ENCODE measurements at places on chromosomes 2 and 18.
A peak's percentile ranks its signal among the peaks of the same experiment; 100 is the strongest.

GRCh38 chr18:62933261-62933887, 218.0 kb downstream of the PHLPP1 start:
- no peak for DNase-seq

DNA sequence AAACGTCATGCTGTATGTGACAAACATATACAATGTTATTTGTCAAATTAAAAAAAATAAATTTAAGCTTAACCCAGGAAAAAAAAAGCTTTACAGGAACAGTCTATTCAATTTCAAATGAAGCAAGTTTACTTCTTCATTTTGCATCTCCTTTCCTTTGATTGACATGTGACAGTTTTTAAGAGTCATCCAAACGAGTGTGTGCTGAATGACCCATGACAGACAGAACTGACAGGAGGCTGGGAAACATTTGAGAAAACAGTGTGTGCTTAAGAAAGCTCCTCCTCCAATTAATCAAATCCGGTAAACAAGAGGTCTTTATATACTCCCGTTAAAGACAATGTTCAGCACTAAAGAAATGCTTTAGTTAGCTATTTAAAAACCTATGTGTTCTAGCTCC, 177.7 kb downstream of the SRBD1 start:
- no peak for DNase-seq

- DNase-seq: no peak
These were observed 88.6 kb downstream of the KCNH7 start for GRCh38 chr2:162749994-162750393.

GRCh38 chr18:24791751-24792545, 331.5 kb downstream of the HRH4 start:
- peak; percentile 75 for DNase-seq

- DNase-seq: no peak
These were observed 255.9 kb upstream of the MYT1L start for GRCh38 chr2:2586931-2587330.

DNA sequence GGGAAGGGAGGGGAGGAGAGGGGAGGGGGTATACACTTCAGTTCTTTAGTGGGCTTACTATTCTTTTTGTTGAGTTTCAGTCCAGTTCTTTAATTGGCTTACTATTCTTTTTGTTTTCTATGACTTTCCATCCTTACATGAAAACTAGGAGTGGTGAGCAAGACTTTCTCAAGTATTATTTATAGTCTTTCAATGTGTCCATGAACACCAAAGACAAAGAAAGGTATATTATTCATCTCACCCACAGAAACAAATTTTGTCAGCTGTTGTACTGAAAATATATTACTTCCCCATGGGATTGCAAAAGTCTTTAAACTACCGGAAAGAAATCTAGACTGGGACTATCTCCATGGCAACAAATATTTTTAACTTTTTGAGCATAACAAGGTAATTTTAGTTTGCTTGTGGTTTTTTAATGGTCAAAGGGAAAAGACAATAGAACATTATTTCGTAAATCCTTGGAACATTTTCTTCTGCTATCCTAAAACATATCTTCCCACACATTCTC, 17.6 kb downstream of the ADAM17 start:
- no peak for DNase-seq

GRCh38 chr2:185578322-185578721, 160.3 kb upstream of the FSIP2 start:
- DNase-seq: no peak

GRCh38 chr18:13464432-13465123, 246.0 kb downstream of the LDLRAD4 start:
- no peak for DNase-seq

- DNase-seq: peak; percentile 43
These were observed 53.5 kb downstream of the SLC4A1AP start for GRCh38 chr2:27717070-27717795.

DNA sequence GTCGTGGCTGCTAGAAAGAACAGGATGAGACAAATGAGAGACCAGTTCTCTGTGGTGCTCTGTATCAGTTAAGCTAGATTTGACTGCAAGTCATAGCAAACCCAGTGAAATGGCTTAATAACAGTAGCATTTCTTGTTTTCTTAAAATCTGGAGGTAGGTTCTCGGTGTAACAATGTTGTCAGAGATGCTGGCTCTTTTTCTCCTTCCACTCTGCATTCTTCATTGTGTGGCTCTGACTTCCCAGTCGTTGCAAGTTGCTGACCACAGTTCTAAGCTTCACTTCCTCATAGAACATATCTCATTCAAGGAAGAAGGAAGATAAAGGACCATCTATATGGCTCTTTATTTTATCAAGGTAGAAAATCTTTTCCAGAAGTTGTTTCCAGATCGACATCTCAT, 7.9 kb upstream of the CKAP2L start:
- DNase-seq: no peak

- DNase-seq: no peak
These were observed 853.9 kb downstream of the LRRTM4 start for GRCh38 chr2:76668279-76668678.

GRCh38 chr2:101881131-101881530, 110.6 kb upstream of the IL1R2 start:
- DNase-seq: no peak

DNA sequence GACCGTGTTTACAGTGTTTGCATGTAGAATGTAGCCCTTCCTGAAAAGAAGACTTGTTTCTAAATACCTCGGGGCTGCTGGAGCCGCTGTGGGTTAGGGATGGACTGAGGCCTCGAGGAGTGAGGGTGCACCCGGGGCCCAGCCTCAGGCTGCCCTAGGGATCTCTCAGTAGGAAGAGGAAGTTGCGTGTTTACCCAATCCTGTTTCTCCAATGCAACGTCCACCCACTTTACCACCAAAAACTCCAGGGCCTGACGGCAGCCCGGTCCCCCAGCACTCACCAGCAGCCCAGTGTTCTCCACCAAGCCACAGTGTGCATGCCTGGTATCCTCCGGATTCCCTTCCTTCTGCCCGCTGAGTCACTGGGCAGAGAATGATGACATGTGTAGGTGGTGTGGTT, 255.8 kb downstream of the GLI2 start:
- DNase-seq: no peak

GRCh38 chr18:30333310-30333709, 709.2 kb downstream of the DSC3 start:
- no peak for DNase-seq

GRCh38 chr2:172507199-172507598, 48.7 kb upstream of the PDK1 start:
- no peak for DNase-seq

GRCh38 chr2:59892398-59892797, 661.1 kb downstream of the BCL11A start:
- no peak for DNase-seq

Measured in NCI-H1417 (cell line).